NCI-H1105 (cell line): ENCODE measurements at places on chromosomes 7 and 10.
A peak's percentile ranks its signal among the peaks of the same experiment; 100 is the strongest.

- DNase-seq, result no peak
Observed at GRCh38 chr7:73824986-73825385, 5.8 kb upstream of the CLDN4 start.

DNA sequence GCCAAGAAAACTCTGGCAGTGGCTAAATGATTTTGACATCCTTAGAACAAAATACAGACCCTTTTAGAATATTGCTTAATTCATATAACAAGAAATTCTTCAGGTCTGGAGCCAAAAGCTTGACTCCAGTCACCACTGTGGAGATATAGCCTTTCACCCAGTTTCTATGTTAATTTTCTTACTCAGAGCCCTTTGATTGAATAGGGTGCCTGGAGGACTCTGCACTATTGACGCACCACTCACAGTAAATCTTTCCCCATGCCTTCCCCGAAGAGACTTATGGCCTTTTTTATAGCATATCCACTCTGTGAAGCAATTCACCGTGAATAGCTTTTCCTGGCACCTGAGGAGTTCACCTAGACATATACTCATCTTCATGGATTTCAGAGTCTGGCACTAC is 613.8 kb downstream of the ZWINT start:
- DNase-seq, result no peak

DNA sequence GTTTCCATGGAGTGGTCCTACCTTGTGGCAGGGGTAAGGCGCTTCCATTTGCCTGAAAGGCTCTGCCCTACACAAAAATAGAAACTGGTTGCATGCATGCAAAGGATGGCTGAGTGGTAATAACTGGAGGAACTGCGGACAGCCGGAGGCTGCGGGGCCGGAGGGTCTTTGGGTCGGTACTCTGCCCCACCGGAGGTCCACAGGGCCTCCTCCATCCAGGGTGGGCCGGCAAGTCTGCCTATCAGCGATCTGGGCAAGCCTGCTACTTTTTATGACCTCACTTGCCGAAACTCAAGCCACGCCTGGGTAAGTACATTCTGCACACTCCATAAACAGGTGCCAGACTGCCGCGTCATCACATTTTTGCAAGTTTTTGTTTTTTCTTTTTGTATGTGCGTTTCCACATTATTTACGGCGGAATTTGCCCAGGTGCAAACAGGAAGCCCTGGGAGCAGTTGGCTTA is 30.0 kb downstream of the TACC2 start:
- peak; percentile 6 for DNase-seq

- no peak for DNase-seq
Observed at GRCh38 chr7:44936322-44936721, 42.5 kb downstream of the MYO1G start.

DNA sequence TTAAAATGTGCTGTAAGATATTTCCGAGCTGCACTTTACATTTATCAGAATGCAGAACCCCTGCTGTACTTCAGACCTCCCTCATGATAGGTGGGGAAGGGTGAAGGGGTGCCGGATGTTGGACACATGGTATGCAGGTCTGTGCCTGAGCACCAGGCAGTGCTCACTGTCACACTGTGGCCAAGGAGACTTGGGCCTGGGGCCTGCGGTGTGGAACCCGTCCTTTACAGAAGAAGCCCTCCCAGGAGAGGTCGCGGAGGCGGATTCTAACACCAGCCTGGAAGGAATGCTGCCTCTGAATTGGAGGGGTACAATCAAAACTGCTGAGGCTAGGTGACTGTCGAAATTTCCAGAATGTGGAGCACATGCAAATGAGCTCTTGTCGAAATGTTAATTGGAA is 34.5 kb downstream of the DNAJB6 start:
- DNase-seq, result no peak

GRCh38 chr10:128275388-128276177 is 149.4 kb upstream of the MKI67 start:
- peak; percentile 45 for DNase-seq

DNA sequence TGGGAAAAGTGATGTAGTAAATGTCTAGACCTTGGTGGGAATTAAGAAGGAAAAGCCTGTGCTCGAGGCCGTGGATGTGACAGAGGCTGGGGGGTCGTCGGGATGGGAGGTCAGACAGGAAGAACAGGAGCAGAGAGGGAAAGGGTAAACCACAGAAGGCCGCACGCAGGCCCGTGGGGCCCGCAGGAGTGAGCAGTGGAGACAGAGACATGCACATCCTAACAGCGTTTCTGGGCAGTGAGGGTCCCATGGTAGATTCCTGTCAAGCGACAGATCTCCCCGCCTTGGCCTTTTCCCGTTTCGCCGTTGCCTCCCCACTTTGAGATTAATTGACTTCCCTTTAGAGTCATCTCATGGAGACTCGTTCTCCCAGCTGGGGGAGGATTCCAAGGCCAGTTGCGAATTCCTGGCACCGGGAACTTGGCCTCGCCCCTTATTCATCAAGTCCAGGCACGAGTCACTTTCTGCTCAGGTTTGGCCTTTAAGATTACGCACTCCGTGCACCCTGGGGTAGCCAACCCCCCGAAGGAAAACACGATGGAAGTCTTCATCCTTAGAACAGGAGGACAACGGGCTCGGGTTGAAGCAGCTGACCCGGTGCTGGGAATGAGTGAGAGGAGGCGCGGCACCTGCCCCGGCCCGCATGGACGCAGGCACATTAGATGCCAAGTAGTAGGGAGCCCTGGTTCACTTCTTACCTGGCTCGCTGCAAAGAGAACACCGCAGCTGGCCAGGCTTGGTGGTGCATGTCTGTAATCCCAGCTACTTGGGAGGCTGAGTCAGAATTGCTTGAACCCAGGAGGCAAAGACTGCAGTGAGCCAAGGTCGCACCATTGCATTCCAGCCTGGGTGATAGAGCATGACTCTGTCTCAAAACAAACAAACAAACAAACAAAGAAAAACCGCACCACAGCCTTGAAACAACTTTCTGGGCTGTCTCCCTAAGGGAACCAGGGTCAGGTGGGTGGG is 315.2 kb upstream of the SHH start:
- no peak for DNase-seq

DNA sequence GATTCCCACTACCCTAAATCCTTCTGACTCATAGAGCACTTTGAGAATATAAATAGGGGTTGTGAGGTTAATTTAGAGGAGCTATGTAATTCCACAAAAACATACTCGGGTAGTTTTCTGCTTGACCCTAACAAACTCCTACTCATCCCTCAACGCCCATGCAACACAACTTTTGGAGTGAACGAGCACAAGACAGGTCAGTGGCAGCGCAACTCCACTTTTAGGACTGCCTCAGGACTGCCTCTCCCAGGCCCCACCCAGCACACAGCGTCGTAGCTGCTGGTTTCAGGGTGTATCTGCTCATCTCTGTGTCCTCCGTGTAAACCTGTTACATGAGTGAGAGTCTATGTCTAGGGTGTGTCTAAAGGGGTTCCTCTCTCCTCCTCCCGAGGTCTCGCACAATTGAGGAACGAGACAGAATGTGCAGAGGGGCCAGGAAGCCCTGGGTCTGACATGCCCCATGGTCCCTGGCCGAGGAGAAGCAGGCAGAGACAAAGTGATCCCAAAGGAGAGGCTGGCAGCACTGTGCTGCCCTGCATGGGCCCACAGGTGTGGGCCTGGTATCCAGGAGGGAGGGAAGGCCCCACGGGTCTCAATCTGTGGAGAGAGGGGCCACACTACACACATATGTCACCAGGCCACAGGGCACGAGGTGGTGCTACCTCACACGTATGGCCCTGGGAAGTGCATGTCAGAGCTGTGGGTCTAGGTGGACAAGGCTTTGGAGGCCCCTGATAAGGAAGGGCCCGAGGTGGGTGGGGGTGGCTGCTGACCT is 45.5 kb downstream of the CAMK2B start:
- DNase-seq, result no peak

DNA sequence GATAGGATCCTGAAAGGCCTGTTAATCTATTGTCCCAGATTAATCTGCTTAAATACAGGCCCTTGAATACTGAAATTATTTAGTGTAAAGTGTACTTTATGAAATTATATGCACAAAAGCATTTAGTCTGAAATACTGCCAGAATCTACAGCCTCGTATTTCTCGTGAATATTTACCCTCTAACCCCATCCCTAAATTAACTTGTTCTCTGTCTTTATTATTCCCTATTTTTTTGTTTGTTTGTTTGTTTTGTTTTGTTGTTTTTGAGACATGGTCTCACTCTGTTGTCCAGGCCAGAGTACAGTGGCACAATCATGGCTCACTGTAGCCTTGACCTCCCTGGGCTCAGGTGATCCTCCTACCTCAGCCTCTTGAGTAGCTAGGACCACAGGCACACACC is 2.7 kb upstream of the CPED1 start:
- DNase-seq, result no peak

- DNase-seq, result no peak
Observed at GRCh38 chr10:103712898-103713498, 142.4 kb downstream of the SH3PXD2A start.

DNA sequence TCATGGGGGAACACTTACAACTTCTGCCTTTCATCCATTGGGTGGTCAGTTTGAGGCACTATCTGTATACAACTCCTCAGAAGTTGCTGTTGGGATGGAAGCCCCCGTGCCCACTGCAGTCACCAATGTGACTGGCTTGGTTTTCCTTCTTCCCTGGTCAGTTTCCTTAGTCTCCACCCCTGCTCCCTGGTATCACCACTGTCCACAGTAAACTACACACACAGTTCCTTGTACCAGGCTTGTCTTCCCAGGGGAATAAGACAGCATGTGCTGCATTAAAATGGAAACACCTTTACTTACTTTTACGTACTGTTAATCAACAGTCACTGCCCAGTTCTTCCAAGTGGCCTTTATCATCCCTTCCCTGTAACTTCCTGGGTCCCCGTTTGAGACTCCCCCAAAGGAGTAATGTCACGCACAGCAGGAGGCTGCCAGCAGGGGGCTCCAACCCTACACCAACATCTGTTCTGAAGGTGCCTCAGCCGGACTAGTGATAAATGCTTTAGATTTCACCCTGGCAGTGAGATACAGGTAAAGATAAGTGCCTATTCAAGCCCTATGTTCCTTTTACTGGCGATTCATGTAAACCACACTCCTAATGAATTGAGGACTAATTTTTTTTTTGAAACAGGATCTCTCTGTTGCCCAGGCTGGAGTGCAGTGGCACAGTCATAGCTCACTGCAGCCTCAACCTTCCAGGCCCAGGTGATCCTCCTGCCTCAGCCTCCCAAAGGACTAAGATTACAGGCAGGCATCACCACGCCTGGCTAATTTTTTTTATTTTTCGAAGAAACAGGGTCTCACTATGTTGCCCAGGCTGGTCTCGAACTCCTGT is 45.3 kb upstream of the PIK3AP1 start:
- DNase-seq, result no peak

DNA sequence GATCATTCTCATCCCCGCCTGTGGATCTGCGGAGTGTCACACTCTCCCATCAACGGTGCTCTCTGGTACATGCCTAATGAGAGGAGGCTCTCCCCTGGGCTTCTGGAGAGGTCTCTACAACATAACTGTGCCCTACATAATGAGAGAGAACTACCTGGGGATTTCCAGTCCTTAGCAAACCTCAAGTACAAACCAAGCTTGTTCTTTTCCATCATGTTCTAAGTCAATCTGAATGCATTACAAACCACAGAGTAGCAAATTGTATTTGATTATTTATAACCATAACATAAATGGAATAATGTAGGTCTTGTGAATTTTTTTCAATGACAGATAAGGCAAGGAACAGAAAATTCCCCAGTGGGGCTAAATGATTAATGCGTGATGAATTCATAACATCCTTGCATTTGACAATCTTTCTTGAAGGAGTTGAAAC is 412.4 kb upstream of the NRP1 start:
- no peak for DNase-seq

GRCh38 chr7:151992375-151992774 is 33.1 kb upstream of the GALNT11 start:
- no peak for DNase-seq

DNA sequence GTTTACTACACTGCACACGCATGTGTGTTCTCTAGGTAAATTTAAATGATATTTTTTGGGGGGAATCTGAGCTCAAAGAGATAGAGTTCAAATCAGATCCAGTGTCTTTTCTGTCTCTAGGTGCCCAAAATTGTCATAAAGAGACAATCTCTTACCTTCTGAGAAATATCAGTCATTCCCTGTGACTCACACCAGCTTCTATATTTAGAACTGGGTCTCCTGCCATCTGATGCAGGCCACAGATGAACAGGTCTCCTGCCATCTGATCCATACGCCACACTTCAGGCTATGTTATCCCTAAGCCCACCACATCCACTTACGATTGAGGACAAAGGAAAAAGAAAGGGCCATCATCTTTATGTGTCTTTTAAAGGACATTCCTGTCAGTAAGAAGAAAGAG is 136.3 kb upstream of the LAMB4 start:
- no peak for DNase-seq

- no peak for DNase-seq
Observed at GRCh38 chr7:36583318-36583717, 141.0 kb downstream of the AOAH start.

- no peak for DNase-seq
Observed at GRCh38 chr10:5811387-5811821, 1.8 kb downstream of the GDI2 start.

- DNase-seq, result no peak
Observed at GRCh38 chr7:66076462-66077329, 1.1 kb downstream of the ASL start.

DNA sequence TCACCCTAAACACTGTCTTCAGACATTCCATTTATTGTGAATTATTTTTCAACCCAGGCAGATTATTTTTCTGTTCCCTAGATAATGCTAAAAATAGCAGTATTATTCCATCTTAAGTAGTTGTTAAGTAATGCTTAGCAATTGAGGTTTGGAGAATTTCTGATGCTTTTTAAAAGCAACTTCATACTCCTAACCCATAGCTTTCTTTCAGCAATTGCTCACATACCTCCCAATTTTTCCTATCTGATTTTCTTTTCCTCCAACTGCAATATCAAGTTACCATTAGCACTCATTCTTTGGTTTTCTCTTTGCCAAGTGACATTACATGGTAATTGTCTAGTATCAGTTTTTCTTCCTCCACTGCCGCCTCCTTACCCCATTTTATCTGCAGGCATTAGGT is 104.7 kb downstream of the GPR85 start:
- DNase-seq, result no peak

DNA sequence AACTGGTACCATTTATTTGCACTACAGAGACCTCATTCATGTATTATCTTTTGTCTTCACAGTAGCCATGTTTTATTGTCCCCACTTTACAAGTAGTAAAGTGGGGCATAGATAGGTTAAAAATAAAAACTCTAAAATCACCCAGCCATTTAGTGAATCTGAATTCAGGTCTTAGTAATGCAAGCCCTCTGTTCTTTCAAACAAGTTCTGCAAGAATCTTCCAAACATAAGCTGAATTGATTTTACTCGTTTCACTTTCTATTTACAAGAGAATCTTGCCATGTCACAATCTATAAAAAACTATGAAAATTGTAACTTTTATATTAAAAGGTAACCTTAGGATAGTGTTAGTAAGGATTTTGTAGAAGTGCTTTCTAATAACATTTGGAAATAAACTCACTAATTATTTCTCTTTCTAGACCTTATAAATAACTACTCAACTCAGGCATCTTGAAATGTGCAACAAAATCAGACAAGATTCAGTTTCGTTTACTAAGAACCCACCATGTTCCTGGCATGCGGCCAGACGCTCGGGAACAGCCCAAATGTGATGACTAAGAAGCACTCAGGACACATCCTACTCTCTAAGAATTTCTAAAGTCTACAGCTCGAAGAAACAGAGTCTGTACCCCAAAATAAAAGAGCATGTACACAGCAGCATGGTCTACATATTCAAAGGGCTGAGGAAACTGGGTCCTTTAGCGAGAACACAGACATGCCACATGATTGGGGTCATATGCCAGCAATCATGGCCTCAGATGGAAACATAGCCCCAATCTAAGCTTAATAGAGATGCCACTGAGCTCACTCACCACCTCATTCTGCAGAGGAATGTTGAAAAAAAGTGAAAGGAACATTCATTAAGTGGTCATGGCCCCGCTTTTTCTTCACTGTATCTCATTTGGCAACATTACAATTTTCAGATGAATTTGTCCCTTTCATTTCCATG is 167.6 kb downstream of the AMPH start:
- no peak for DNase-seq
